Ascending aorta (tissue), 2 donors: ENCODE measurements at places on chromosomes 3 and 15.

DNA sequence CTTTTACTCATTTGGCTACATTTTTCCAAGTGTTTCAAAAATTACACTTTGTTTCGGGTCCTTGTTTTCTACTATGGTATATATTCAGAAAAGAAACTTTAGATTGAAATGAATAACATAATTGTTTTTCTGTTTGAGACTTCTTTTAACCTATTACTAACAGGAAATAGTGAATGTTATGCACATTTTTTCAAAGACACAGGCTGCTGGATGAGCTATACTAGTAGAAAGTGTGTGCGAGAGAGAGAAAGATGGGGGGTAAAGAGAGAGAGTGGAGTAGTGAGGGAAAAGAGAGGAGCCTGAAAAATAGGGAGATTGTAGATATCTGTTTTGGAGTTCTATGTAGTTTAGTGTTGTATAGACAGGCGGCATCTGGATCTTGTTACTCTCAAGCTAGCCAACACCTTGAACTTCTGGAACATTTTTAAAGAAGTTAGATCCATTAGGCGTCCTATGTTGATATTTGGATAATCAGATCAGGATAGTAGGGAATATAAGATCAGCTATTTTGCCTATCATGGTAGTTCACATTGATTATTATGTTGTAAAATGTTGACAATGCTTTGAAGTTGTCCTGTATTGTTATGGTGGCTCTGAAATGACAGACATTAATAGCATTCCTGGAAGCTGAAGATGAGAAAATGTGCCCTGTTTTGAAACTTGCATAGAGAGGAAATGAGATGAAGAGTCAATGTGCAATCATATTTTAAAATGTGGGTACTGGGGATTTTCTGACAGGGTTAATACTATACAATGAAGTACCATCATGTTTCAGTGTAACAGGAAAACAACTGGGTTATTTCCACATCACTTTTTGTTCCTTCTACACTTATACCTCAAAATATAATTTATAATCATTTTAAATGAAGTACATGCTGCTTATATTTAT lies 2.6 kb downstream of the RBMS3 start:
- H3K36me3 ChIP-seq = no peaks in the 10 kb centered on the region
- H3K27ac ChIP-seq = peak overlapping the region; percentile 91

DNA sequence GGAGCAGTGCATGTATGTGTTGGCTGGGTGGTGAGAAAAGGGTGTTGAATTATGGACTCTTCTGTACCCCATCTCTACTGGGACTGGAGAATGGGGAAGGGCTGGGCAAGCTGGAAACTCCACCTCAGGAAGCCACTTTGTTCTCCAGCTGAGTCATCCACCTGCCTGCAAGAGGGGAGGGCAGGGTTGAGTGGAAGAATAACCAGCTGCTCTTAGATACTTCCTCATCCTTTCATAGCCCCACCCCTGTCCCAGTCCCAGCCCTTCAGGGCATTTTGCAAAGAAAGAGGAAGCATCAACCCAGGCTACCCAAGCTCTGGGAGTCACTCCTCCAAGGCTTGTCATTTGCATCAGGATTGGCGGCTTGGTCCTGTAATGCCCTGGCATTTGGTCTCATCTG lies 33.1 kb downstream of the RAB11A start:
- no peaks in the 10 kb centered on the region for H3K4me1 ChIP-seq
- H3K27ac ChIP-seq = no peak overlapping the region
- DNase-seq = peak; percentile 68
- H3K36me3 ChIP-seq = peaks cover 26% of the 10 kb centered on the region

- DNase-seq = no peak
- no peaks in the 10 kb centered on the region for H3K36me3 ChIP-seq
- no peak overlapping the region for H3K27ac ChIP-seq
- H3K4me1 ChIP-seq = no peaks in the 10 kb centered on the region
Observed at GRCh38 chr3:121992601-121993560, 29.2 kb downstream of the ILDR1 start.

DNA sequence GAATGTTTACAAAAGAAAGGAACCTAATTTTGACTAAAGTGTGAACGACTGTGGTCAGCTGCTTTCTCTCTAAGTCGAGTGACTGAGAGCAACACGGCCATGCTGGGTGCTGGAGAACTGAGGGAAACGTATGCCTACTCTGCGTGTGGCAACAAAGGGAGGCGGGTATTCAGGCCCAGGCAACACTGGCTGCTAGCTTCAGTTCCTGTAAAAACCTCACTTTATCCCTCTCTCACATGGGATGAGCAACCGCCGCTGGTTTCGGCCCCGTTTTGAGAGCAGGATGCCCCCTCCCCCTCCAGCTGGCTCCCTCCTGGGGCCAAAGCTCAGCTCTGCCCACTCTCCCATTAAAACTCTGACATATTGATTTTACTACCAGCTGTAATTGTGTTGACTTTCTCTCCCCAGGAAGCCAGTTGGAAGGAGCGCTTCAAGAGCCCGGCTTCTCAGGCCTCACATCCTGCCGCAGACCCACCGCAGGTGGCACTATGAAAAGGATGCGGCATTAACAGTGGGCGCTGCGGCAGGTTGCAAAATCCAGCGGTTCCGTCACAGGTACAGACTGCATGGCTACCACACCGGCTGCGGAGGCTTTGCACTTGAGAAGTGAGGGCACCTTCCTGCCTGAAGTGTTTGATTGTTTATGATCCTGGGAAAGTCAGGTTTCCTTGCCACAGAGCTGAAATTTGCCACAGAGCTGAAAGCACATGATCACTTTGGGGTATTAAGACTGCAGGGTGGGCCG lies 12.7 kb downstream of the PLXND1 start:
- no peaks in the 10 kb centered on the region for H3K27me3 ChIP-seq
- H3K36me3 ChIP-seq = no peaks in the 10 kb centered on the region
- H3K4me1 ChIP-seq = peaks cover 46% of the 10 kb centered on the region
- no peak overlapping the region for H3K4me3 ChIP-seq
- peak overlapping the region; percentile 92 for H3K27ac ChIP-seq

DNA sequence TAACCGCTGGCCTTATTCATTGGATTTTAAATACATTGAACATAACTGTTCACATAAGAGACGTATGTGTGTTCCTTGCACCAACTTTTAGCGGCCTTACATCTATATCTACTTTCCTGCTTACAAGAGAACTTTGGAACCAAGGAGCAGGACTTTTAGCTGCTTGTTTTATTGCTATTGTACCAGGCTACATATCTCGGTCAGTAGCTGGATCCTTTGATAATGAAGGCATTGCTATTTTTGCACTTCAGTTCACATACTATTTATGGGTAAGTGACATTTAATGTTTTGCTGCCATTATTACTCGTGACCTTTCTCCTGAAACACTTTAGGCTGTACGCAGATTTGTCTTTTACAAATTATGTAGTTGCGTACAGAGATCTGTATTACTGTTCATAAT lies 47.1 kb downstream of the STT3B start:
- no peak for DNase-seq
- peaks cover 3% of the 10 kb centered on the region for H3K4me1 ChIP-seq
- H3K4me3 ChIP-seq = no peak overlapping the region
- H3K27ac ChIP-seq = no peak overlapping the region
- no peaks in the 10 kb centered on the region for H3K36me3 ChIP-seq

- peak overlapping the region; percentile 67 for H3K27ac ChIP-seq
- DNase-seq = no peak
- H3K27me3 ChIP-seq = no peaks in the 10 kb centered on the region
- H3K36me3 ChIP-seq = no peaks in the 10 kb centered on the region
Observed at GRCh38 chr15:83695246-83695645, 41.3 kb downstream of the ADAMTSL3 start.

DNA sequence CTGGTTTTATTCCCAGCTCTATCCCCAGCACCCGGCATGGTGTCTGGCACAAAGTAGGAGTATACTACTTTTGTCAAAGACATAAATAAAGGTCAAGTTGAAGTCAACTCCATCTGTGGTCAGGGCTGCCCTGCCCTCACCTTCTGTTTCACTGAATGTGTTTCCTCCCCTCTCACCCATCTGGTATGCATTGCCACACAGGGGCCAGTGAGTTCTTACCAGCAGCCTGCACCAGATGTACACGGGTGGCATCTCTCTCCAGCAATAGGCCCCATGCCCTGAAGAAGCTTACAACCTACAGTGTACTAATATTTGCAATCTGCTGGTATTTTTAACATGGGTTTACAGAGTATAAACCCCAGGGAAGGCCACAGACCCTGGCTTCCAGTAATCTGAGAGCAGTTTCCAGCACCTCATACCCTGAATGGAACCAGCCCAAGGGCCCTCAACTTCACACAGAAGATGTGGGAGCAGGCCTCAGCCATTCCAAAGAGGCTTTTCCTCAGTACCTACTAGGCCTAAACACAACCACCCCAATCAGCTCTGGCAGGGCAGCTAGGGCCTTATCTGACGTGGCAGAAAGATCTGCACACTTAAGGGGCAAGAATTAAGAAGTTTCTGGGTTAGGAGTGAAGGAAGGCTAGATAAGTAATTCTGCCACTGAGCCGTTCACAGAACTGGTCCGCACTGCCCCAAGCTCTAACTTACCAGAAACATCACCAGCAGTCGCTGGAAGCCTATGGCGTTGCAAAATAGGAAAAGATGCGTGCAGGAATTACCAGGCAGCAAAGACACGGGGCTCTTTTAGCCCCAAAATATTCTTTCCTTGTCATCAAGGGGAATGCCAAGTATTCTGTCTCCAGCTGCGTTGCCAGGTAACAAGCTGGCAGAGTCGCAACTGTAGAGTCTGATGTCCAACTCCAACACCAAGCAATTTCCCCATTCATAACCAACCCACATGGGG lies 2.1 kb downstream of the IDH2 start:
- no peaks in the 10 kb centered on the region for H3K36me3 ChIP-seq
- H3K27ac ChIP-seq = peak overlapping the region; percentile 92
- peaks cover 28% of the 10 kb centered on the region for H3K4me1 ChIP-seq
- H3K27me3 ChIP-seq = no peaks in the 10 kb centered on the region
- H3K4me3 ChIP-seq = no peak overlapping the region

DNA sequence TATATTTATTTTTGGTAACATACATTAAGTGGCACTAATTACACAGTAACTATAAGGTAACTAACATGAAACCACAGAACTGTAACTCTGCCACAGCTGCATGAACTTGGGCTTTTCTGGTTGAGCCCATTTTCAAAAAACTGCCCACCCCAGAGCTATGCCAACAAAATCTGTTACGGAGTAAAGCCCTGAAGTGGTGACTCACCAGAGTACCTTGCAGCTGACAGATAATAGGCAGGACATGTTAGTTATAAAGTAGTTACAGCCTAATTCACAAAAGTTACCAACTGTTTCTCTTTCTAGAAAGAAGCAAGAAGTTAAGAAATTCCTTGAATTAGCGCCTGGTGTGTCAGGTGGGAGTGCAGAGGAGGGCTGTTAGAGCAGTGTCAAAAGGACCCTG lies 1.5 kb upstream of the GPX1 start:
- H3K27ac ChIP-seq = no peak overlapping the region
- H3K4me1 ChIP-seq = no peaks in the 10 kb centered on the region
- H3K4me3 ChIP-seq = no peak overlapping the region
- DNase-seq = no peak
- H3K36me3 ChIP-seq = peaks cover 67% of the 10 kb centered on the region

DNA sequence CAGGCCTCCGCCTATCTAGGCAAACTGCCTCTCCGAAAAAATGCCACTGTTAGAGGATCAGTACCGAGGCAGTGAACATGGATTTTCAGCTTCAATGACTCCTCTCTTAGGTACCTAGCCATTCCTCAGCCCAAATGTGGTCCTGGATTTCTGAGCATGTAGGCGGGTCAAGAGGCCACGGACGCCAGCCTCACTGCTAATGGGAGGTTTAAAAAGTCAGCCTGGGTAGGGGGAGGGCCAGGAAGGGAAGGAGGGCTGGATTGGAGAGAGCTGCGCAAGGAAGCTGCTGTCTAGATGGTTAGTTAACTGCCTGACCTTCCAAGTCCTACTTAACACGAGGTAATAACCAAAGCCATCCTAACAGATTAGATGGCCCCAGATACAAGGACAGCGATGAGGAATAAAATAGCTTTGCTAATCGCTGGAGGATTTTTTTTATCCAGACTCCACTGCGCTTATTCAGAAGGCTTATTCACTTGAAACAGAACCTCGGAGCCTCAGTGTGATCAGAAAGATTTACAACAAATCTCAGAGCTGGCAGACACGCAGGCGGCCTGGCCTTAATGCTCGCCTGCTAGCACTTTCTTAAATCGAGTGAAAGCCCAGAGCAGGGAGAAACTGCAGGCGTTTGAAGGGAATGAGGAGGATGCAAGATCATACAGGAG lies 34.3 kb downstream of the TLE3 start:
- H3K4me3 ChIP-seq = no peak overlapping the region
- H3K27ac ChIP-seq = no peak overlapping the region
- H3K36me3 ChIP-seq = peaks cover 54% of the 10 kb centered on the region
- no peak for DNase-seq
- H3K4me1 ChIP-seq = no peaks in the 10 kb centered on the region

DNA sequence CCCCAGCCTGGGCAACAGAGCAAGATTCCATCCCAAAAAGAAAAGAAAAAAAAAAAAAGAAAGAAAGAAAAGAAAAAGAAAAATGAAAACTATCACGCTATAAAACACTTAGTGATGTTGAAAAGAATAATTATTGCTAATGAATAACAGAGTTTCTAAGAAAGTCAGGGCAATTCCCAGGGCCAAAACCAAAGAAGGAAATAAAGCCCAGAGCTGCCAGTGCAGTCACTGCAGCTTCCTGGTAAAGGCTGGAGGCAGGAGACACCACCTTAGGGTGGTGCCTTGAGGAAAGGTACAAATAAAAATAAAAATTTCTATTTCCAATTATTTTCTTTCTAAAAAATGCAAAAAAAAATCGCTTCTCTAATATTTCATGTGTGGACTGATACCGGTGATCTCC lies 19.7 kb upstream of the UACA start:
- no peak overlapping the region for H3K4me3 ChIP-seq
- no peak for DNase-seq
- no peaks in the 10 kb centered on the region for H3K36me3 ChIP-seq
- H3K27me3 ChIP-seq = no peaks in the 10 kb centered on the region
- H3K27ac ChIP-seq = no peak overlapping the region

DNA sequence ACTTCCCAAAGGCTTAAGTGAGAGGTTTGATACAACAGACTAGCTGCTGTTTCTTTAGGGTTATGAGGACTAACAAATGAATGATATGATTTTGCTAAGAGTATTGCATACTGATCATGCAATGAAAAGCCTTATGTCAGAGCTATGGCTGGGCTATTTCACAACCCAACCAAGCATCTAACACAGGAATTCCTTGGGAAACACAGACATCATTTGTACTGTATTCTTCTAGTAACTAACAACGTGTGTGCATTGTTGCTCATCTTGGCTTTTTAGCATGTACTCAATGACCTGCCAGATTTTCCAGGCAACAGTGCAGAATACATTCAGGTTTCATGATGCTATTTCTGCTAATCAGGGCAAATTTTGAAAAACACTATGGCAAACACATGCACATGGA lies 19.3 kb downstream of the PDZRN3 start:
- H3K4me1 ChIP-seq = peaks cover 58% of the 10 kb centered on the region
- peaks cover 3% of the 10 kb centered on the region for H3K36me3 ChIP-seq
- H3K27ac ChIP-seq = peak overlapping the region; percentile 64
- DNase-seq = no peak
- H3K4me3 ChIP-seq = no peak overlapping the region

GRCh38 chr15:40265875-40266274 lies 17.0 kb downstream of the ANKRD63 start:
- no peak for DNase-seq
- no peaks in the 10 kb centered on the region for H3K36me3 ChIP-seq
- H3K27me3 ChIP-seq = no peaks in the 10 kb centered on the region
- no peaks in the 10 kb centered on the region for H3K4me1 ChIP-seq
- H3K27ac ChIP-seq = no peak overlapping the region
- no peak overlapping the region for H3K4me3 ChIP-seq

GRCh38 chr3:148643389-148643840 lies 54.3 kb upstream of the AGTR1 start:
- H3K27ac ChIP-seq = peak overlapping the region; percentile 50

GRCh38 chr3:12752102-12752501 lies 7.0 kb downstream of the TMEM40 start:
- no peaks in the 10 kb centered on the region for H3K36me3 ChIP-seq
- DNase-seq = no peak
- no peaks in the 10 kb centered on the region for H3K27me3 ChIP-seq
- no peak overlapping the region for H3K4me3 ChIP-seq
- no peak overlapping the region for H3K27ac ChIP-seq
- H3K4me1 ChIP-seq = no peaks in the 10 kb centered on the region
